ENCODE measurements at places on chromosomes 16 and 17. TPM values are rescaled to one million over a fixed set of nuclear protein-coding genes. Genes with fewer than 3 reads are reported as not detected.
A peak's percentile ranks its signal among the peaks of the same experiment; 100 is the strongest.

GRCh38 chr17:7987112-7987893, 15.1 kb upstream of the GUCY2D start:
- no peak for DNase-seq

DNA sequence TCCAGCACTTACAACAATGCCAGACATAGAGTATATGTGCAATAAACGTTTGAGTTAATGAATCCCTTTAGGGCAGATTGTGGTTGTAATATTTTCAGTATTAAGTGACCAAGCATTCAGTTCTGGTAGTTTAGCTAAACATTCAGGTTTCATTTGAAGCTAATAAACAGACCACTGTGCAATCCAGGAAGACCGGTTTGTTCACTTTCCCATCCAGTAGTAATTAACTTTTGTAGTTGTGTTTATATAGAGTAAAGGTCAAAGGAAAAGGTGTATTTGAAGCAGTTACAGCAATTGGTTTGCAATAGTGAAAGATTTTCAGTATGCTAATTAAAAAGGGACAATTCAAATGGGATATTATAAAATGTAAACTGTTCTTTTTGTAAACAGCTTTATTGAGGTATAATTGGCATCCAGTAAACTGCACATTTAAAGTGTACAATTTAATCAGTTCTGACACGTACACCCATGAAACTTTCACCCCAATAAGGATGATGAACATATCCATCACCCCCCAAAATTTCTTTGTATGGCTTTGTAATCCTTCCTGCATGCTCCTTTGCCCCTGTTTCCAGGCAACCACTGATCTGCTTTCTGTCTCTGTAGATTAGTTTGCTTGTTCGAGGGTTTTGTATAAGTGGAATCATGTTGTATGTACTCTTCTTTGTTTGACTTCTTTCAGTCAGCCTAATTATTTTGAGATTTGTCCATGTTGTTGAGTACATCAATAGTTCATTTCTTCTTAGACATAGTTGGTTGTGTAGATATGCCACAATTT, 26.3 kb downstream of the MRTFB start:
- peak; percentile 78 for DNase-seq

GRCh38 chr17:28598389-28598788, 436 bp downstream of the SPAG5 start:
- DNase-seq = no peak

DNA sequence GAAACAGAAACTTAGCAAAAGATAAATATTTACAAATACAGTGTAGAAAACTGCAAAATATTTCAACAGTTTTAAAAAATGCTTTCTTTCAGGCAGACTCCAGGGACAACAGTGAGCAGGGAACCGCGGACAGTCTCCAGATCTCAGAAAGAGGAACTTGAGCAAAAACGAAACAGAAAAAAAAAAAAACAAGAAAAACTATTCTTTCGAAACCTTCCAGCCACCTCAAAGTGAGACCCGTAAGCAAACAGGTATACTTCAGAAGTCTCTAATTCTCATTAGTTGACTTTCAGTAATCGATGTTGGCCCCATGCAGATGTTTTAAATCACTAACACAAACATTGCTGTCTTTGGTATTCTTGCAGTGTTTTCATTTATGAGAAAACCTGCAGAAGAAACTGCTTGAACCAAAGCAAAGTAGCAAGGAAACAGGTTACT, 15.7 kb upstream of the CCL1 start:
- no peak for DNase-seq

SNX20 gene
- not detected for total RNA-seq

MAP2K6 gene
- 0.22 TPM for total RNA-seq

PLA2G10 gene
- not detected for total RNA-seq

ELP5 gene
- 75.3 TPM for total RNA-seq

All from M059J (cell line).